ENCODE measurements at places on chromosomes 2 and 18.

GRCh38 chr18:24986666-24987302 is 365.2 kb downstream of the ZNF521 start:
- no peak for DNase-seq

- no peak for DNase-seq
These were observed 31.9 kb upstream of the CDH2 start for GRCh38 chr18:28208712-28209265.

DNA sequence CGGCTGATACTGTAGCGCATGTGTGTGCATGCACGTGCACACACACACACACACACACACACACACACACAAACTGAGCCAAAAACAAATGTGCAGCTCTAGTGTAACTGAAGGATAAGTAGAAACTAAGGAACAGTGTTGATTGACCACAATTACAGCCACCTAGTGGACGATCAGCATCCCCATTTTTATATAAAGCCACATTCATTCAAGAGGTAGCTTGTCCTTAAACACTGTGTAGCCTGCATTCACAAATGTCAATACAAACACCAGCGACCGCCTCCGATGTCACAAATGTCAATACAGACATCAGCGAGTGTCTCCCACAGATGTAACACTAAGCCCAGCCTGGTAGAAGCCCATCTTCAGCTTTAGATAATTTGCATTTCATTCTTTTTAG is 167.4 kb downstream of the PTGR3 start:
- peak; percentile 20 for DNase-seq

DNA sequence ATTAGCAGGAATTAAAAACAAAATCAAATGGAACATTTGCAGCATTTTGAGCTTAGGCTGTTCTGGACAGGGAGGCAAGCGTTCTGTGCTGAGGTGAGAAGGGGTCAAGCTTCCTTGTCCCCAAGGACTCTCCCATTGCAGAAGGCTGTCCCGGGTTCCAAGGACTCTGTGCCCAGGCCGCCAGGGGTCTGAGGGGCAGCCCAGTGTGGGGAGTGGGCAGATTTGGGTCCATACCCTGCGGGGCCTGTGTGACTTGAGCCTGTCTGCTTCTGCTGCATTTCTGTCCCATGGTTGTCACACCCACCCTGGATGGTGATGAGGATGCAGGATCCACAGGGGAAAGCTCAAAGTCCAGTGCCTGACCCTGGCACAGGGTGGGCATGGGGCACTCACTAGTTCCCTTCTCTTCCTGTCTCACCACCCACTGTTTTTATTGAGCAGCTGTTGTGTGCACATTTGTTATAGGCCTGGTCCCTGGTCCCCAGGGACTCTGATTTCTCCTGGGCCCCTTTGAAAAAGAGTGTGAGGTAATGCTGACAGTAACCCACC is 211.4 kb upstream of the HS6ST1 start:
- DNase-seq, result no peak

GRCh38 chr2:60963190-60963589 is 54.3 kb upstream of the PEX13 start:
- DNase-seq, result no peak

GRCh38 chr2:43848214-43848613 is 9.4 kb downstream of the ABCG8 start:
- DNase-seq, result no peak

DNA sequence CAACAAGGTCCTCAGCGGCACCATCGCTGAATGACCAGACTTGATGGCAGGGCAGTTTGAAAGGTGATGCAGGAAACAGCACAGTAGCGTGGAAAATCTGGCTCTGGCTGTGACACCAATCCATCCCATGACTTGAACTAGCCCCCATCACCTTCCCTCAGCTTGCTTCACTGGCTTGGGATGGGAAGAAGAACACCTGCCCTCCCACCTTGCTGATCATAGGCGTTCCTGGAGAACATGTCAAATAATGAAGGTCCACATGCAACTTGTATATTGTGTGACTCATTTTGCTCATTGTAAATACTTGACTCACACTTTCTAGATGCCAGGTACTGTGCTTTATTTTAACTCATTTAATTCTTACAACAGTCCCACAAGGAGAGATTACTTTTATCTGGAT is 292.4 kb upstream of the SPRED2 start:
- DNase-seq, result no peak

- no peak for DNase-seq
These were observed 505.7 kb upstream of the LRATD1 start for GRCh38 chr2:14126846-14127245.

- DNase-seq, result no peak
These were observed 84.3 kb downstream of the NEB start for GRCh38 chr2:151649966-151650365.

- no peak for DNase-seq
These were observed 38.3 kb upstream of the NRP2 start for GRCh38 chr2:205644018-205644417.

DNA sequence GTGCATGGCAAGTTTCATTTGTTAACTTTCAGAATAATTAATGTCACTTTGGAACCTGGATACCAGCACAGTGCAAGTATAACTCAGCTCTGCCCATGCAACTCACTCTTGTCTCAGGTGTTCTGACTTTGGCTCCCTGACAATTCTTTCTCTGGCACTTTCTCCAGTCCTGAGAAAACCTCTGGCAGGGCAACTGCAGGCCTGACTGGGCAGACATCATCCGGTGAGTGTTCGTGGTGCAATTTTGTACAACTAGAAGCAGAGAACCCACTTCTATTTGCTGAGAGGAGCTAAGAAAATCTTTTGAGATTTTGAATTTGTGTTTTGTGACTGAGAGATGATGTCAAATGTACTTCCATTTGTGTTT is 143.0 kb downstream of the AQP4 start:
- DNase-seq, result no peak

- DNase-seq, result no peak
These were observed 29.6 kb downstream of the TFCP2L1 start for GRCh38 chr2:121255358-121255757.

GRCh38 chr18:33923980-33924379 is 300.7 kb downstream of the NOL4 start:
- no peak for DNase-seq

DNA sequence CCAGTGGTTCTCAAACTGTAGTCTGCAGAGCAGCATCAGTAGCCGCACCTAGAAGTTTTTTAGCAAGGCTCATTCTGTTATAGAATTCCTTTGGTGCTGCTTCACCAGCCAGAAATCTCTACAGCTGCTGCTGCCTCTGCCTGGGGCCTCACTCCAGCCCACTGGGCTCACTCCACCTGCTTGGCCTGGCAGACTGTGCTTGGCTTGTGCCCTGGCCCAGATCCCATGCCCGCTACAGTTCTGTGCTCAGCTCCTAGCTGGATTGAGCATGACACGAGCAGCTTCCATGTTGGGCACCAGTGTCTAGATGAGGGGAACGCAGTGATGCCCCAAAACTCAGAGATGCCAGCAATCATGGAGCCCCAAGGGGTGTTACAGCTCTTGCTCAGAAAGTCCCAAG is 22.6 kb downstream of the MAPK4 start:
- no peak for DNase-seq

DNA sequence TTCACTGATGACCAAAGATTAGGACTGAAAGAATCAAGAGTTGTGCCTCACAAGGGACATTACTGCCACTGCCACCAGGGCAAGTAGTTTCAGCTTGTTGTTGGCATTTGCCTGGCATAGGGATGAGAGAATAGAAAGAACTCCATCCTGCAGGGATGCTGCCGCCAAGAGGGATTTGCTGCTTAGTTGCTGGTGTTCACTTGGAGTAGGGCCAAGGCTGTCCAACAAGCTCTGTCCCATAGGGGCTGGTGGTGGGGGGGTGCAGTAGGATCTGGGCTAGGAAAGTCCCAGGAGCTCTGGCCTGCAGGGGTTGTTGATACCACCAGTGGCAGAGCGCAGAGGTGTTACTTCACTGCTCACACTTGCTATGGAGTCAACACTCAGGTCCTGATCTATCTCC is 84.9 kb upstream of the MGAT4A start:
- DNase-seq, result no peak

GRCh38 chr18:53268455-53268854 is 928.5 kb downstream of the DCC start:
- no peak for DNase-seq

GRCh38 chr2:28269019-28269784 is 123.5 kb upstream of the FOSL2 start:
- no peak for DNase-seq

DNA sequence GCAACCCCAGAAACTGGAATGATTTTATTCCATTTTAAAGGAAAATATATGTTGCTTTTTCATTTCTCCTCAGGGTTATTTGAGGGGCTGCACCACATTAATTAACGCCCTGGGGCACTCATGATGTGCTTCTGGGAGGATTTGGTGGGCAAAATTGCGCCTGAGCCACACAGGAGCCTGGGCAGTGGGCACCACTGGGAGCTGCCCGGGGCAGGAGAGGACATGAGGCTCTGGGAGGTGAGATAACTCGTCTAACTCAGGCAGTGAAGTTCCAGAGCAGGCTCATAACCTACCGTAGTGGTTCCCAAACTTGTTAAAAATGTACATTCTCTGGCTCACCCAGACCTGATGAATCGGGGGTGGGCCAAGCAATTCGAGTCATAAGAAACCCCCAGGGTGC is 68.3 kb downstream of the EDAR start:
- DNase-seq, result no peak

- no peak for DNase-seq
These were observed 127.8 kb downstream of the MREG start for GRCh38 chr2:215885536-215885935.

DNA sequence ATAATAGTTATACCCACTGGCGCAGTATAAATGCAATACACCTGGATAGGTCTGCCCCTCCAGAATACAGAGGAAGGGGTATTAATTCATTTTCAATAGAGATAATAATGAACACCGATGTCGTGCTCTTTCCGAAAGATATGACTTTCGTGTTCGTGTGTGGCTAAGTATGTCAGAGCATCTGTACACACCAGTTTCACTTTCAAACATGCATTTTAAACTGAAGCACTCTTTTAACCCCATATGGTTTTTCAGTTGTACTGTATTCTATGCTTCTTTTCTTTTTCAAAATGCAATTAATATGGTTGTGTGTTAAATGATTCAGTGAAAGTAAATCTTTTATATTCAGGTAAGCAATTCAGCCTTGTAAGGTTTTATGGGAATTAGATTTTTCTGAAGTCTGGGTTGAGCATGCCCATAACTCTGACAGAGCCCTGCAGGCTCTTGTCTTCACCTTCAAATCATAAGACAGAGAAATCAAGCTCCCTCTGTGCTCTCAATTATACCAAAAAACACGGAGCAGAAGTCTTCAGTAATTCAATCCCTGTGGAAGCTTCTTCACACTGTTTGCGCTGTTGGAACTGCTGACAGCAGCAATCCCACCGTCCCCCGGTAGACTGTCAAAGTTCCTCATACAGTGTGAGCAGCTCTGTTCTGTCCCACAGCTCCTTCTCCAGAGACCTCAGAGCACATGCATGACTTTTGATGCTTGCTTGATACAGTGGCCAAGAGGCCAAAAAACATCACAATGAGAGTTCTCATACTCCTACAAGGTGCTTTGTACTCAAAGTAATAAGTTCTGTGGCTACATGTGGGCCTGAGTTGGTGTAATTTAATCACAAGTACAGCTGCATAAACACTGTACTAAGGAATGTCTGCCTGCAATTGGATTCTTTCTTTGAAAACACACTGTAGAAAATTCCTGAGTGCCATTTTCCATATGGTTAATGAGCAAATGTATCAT is 186.8 kb downstream of the ZNF521 start:
- DNase-seq, result no peak
